ENCODE measurements at places on chromosomes 4 and X.

GRCh38 chr4:87228262-87228860 is 7.9 kb upstream of the KLHL8 start:
- no peak for DNase-seq

GRCh38 chr4:54588404-54588803 is 69.4 kb upstream of the KIT start:
- DNase-seq: no peak

GRCh38 chr4:142801966-142802365 is 44.1 kb downstream of the INPP4B start:
- DNase-seq: no peak

DNA sequence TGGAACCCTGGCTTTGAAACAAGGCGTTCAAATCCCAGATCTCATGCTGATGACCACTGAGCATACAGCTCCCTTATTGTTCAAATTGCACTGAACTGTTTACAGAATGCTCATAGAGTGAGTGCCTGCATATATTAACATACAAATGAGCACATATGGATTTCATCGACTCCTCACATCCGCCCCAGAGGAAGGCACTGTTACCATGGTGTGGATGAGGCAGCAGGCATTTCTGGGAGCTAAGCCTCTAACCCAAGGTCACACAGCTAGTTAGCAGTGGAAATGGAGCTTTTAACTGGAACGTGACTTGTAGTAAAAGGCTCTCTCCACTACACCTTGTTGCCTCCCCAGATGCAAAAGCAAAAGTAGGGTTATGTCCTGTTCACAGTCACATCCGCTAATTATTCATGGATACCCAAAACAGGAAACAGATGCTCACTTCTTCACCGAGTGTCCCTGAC is 289.7 kb downstream of the STK32B start:
- DNase-seq: no peak

DNA sequence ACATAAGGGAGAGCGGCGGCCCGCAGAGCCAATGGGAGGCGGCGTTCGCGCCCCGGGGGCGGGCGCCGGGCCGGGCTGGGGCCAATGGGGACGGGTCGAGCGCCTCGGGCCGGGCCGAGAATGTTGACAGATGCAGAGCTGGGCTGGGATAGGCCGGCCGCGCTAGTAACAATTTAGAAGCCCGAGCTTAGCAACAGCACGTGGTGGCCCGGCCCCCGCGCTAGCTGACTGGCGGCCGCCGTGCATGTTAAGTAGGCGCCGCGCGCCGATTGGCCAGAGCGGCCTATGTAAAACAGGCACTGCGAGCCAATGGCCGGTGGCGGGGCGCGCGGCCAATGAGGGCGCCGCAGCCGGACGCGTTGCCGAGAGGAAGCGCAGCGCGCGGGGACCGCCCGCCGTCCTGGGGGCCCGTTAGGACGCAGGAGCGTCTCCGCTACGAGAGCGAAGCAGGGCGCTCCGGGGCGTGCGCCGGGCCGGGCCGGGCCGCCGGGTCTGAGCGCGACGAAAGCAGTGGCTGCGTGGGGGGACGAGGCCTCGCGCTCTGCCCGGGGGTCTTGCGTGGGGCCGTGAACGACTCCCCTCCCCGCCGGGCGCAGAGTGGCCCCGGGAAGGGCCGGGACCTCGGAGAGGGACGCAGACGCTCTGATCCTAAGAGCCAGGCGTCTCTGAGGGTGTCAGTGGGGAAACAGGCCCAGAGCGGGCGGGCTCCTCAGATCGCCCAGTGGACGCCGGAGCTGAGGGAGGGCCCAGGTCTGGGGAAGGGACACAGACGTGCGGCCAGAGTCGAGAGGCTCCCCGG is 435 bp upstream of the MXD4 start:
- peak; percentile 99 for DNase-seq

DNA sequence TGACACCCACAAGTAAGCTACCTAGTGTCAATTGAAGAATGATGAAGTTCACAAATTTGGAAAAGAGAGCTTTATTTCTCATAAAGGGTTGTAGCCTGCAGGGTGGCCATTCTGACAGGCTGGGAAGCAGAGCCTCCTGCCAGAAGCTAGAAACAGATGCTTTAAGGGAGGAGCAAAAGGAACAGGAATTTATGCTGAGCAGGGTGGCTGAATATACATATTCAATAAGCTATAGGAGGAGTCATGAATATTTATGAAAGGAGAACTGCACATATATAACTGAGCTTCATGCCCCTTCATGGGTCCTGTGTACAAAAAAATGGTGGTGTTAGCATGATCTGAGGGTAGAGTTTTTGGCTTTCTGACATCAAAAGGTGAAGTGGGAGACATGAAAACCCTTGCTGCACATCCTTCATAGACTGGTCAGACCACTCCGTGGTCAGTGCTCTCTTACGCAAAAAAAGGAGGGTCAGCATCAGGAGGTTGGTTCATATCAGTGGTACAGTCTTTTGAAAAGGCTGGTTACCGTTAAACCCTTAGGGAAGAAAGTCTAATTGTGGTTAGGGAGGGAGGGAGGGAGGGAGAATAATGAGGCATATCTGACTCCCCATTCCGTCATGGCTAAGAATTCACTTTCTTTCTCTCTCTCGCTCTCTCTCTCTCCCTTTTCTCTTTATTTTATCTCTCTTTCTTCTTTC is 121.4 kb downstream of the LUZP4 start:
- no peak for DNase-seq

All from activated CD4-positive, alpha-beta T cell treated with anti-CD3 and anti-CD28 coated beads, Interleukin-2, Interleukin-6, amounts not matched to agents 100 ng/mL and 50 ng/mL, durations not matched to agents 16 hours and 8 hours (primary cell).